Stimulated activated CD8-positive, alpha-beta memory T cell treated with anti-CD3 and anti-CD28 coated beads, Interleukin-15, amount 100 ng/mL, for 48 hours (primary cell): ENCODE measurements at places on chromosomes 5 and 9.

DNA sequence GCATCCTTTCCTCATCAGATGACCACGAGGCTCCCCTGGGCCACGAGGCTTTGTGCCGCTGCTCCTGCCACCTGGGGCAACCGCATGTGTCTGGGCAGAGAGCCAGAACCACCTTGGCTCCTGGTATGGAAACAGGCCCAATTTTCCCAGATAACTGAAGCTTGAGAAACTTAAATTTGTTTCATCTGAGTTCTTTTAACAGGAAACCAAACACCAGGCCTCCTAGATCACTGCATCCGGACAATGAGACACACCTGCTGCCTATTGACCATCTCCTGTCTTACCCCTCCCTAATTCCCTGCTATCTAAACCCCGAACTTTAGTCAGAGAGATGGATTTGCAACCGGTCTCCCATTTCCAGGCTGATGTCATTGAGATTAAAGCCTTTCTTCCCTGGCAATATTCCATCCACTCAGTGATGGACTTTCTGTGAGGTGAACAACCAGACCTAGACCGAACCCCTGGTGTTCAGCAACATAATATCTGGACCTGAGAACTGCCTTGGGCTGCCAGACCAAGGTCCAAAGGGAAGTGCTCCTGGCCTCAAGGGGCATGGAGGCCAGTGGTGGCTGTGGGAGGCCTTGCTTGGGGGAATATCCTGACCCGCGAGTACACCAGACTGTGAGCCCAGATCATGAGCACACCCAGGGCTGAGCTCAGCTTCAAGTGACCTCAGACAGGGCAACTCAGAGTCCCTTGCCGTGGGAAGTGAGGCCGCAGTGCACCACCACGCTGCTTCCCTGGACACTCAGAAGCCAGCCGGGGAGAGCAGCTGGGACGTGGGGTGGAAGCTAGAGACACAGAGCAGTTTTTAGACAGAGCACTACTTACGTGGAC lies 199.7 kb downstream of the HSPA4 start:
- no peak for DNase-seq

- DNase-seq: no peak
These were observed 716.5 kb downstream of the PRELID2 start for GRCh38 chr5:145118611-145119010.

DNA sequence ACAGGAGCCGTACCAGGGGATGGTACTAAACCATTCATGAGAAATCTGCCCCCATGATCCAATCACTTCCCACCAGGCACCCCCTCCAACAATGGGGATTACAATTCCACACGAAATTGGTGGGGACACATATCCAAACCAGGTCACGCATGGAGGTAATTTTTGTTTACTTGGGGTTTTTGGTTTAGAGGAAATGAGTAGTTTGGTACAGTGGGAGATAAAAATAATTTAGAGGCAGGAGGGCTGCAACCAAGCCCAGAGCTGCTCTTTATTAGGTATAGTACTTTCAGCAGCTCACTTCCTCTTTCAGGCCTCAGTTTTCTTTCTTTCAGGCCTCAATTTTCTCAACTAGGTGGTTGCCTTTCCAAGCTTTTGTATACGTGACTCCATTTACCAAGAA lies 23.2 kb downstream of the PRUNE2 start:
- no peak for DNase-seq

- DNase-seq: no peak
These were observed 2.5 kb upstream of the KDM3B start for GRCh38 chr5:138349852-138350562.

DNA sequence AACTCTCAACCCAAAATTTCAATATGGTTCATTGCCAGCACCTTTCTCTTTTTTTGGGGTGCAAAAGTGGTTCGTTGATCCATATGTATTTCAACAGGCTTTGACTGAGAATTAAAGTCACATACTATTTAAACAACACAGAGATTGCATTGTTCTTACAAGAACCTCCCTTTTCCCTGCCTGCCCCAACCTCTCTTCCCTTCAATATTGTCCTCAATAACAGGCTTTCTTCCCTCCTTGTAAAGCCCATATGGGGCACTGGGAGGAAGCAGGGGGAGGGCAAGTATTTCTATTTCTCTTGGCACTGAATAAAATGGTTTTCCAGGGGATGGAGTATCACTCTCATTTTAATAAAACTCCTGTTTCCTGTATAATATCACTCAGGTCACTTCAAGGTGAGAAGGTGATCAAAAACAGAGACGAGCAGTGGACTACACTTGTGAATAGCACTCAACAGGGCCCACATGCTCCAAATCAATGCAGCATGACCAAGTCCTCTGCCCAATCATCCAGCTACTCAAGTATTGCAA lies 65.1 kb downstream of the EFNA5 start:
- DNase-seq: no peak

DNA sequence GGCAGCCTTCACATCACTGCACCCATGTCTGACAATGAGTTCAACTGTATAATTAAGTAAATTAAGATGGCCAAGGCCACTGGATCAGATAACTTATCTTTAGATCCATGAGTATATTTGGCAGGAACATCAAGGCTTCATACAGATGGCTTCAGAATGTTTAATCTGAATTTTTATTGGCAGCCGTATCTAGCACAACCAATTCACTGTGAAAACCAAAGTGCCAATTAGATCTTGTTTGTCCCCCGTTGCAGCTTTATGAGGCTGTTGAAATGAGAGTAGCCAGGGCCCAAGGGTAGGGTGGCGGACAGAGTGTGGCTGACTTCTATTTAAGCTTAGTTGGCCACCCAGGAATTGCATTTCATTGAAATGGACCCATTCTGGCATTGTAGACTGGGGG lies 137.7 kb downstream of the SYK start:
- no peak for DNase-seq

DNA sequence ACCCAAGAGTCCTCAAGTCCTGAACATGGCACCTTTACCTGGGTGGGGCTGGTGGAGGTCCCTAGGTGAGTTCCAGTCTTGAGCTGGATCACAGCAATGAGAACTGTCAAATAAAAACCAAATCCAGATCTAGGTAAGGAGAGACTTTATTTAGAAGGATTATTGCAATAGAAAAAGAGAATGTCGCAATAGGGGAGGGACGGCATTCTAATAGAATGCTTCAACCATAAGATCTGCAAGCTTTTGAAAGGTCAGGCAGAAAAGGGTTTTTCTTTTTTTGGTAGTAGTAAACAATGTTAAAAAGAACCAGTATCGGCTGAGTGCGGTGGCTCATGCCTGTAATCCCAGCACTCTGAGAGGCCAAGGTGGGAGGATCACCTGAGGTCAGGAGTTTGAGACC lies 5.2 kb upstream of the GCNT1 start:
- no peak for DNase-seq
